ENCODE measurements at places on chromosomes 6 and 20. TPM values are rescaled to one million over a fixed set of nuclear protein-coding genes. Genes with fewer than 3 reads are reported as not detected.

The TNNC2 gene
- total RNA-seq = not detected

The SNAI1 gene
- total RNA-seq = 9.8 TPM

The ALDH8A1 gene
- 0.33 TPM for total RNA-seq

The OR2W1 gene
- not detected for total RNA-seq

The AKAP12 gene
- total RNA-seq = 108 TPM

The SPAG4 gene
- total RNA-seq = 5.5 TPM
